ENCODE measurements at places on chromosomes 2 and 18.

GRCh38 chr2:10413991-10414451 lies 34.1 kb downstream of the ODC1 start:
- DNase-seq = no peak

DNA sequence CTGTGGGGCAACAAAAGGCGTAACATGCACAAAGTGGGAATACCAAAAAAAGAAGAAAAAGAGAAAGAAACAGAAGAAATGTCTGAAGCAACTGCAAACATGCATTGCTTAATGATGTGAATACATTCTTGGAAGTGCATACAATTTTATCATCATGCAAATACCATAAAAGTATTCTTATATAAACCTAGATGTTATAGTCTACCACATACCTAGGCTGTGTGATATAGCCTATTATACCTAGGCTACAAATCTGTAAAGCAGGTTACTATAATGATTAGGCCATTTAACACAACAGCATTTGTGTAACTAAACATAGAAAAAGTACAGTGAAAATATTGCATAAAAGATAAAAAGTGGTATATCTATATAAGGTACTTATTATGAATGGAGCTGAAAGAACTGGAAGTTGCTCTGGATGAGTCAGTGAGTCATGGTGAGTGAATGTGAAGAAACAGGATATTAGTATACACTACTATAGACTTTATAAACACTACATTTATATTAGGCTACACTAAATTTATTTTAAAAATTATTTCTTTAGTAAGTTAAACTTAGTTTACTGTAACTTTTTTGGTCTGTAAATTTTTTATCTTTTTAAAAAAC lies 319.4 kb upstream of the KCNH7 start:
- no peak for DNase-seq

- no peak for DNase-seq
Measured at GRCh38 chr2:118442046-118442445, 353.8 kb downstream of the INSIG2 start.

GRCh38 chr18:45850021-45850420 lies 24.5 kb downstream of the SIGLEC15 start:
- no peak for DNase-seq

GRCh38 chr2:176854878-176855277 lies 357.7 kb upstream of the HNRNPA3 start:
- no peak for DNase-seq

DNA sequence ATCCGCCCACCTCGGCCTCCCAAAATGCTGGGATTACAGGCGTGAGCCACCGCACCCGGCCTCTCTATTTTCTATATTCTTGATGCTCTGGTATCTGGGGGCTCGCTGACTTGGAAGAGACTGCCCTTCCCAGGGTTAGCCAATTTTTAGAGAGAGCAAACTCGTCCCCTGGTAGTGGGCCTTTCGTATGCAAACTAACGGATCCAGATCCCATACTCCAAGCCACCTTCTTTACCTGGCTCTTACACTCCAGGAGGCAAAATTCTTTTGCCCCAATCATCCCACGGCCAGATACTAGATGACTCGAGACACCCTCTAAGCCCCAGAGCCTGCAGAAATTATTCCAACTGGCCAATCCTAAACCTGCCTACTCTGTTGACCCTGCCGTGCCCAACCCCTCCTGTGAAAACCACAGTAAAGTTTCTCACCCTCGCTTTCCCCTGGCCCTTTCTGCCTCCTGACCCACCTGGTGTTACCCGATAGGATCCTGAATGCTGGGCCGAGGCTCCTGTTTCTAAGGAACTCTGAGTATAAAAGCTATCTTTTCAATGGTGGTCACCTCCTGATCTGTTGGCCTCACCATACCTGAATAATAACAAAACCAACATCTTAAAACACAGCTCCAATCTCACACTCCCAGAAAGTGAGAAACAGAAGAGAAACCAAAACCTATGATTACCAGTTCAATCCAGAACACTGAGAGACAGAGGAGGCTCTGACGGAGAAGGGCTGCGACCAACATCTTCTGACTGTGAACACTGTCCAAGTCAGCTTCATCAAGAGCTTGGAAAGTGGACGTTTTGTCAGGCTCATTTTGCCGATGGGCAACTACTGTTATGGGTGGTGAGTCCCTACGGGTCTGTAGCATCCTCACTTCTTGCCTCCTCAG lies 57.6 kb upstream of the ZNF532 start:
- no peak for DNase-seq

- DNase-seq = no peak
Measured at GRCh38 chr18:49613141-49613640, 51.3 kb downstream of the LIPG start.

DNA sequence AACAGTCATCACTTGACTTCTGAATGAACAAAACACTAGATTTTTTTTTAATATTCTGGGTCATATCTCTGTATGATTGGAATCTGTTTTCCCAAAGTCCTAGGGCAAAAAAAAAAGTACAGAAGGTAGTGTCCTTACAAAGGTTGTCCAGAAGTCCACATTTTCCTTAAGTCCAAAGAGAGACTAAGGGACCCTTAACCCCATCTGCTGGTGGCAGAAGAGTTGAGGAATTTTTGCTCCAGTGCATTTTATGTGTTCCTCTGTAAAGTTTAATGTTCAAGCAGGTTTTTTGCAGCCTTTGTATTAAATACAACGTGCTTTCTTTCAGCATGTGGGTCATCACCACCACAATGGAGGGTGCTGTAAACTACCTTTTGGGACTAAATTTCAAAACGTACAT lies 215.9 kb downstream of the SP3 start:
- DNase-seq = peak; percentile 46

- no peak for DNase-seq
Measured at GRCh38 chr2:71950256-71951082, 197.2 kb downstream of the CYP26B1 start.

GRCh38 chr2:10467401-10467800 lies 19.3 kb upstream of the ODC1 start:
- DNase-seq = no peak

- no peak for DNase-seq
Measured at GRCh38 chr2:207251022-207251421, 85.3 kb upstream of the KLF7 start.

- DNase-seq = no peak
Measured at GRCh38 chr2:171178993-171179392, 18.3 kb upstream of the TLK1 start.

DNA sequence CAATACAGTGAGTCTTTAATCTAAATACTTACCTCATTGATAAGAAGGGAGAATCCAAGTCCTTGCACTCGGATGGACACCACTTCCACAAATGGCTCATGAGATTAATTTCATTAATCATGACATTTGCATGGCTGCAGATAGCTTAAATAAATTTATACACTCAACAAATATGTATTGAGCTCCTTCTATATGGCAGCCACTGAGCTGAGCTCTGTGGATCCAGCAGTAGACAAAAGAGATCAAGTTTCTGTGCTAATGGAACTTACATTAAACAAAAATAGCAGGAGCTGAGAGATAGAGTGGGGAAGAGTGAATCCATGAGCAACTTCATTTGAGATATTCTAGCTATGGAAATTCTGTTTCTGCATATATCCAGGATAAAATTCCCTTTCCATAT lies 44.4 kb downstream of the RAB27B start:
- no peak for DNase-seq

DNA sequence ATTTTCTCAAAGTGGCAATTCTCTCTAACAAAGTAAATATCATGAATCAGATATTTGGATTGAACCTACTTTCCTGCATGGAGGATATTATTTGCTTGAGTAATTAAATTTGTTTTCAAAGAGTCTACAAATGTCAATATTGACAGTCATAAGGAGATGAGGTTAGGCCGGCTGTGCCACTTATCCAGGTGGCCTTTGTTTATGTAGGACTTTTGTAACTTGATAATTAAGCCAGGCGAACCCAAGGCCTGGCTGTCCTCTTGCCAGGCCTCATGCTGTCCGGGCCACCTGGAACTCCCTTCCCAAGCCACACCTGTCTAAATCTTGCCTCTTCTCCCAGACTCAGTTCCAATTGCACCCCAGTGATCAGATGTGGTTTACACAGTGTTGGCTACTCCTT lies 255.2 kb downstream of the ACKR3 start:
- DNase-seq = no peak

GRCh38 chr2:179953359-179953758 lies 53.7 kb downstream of the CWC22 start:
- no peak for DNase-seq

DNA sequence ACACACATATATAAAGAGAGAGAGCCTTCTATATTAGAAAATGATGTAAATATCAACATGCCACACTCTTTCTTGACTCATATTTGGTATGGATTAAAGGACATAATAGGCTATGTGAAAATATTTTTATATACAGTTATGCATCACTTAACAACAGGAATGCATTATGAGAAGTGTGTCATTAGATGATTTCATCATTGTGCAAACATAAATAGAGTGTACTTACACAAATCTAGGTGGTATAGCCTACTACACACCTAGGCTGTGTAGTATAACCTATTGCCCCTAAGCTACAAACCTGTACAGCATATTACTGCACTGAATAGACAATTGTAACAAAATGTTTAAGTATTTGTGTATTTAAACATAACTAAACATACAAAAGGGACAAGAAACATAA lies 354.8 kb upstream of the CNTNAP5 start:
- DNase-seq = no peak

- no peak for DNase-seq
Measured at GRCh38 chr2:62923242-62923641, 127.4 kb upstream of the OTX1 start.

- no peak for DNase-seq
Measured at GRCh38 chr18:33987206-33987605, 237.5 kb downstream of the NOL4 start.

DNA sequence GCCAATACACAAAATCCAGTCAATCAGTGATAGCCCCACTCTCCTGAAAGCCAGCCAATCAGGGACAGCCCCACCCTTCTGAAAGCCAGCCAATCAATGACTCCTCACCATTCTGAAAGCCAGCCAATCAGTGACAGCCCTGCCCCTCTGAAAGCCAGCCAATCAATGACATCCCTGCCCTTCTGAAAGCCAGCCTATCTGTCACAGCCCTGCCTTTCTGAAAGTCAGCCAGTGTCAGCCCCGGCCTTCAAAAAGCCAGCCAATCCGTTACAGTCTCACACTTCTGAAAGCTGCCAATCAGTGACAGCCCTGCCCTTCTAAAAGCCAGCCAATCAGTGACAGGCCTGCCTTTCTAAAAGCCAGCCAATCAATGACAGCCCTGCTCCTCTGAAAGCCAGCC lies 95.9 kb upstream of the HDAC4 start:
- DNase-seq = no peak

- DNase-seq = no peak
Measured at GRCh38 chr2:19744456-19745199, 157.2 kb downstream of the TTC32 start.

GRCh38 chr2:118987886-118988285 lies 45.9 kb downstream of the MARCO start:
- no peak for DNase-seq

GRCh38 chr2:239649309-239649708 lies 248.5 kb upstream of the HDAC4 start:
- no peak for DNase-seq

- DNase-seq = no peak
Measured at GRCh38 chr18:58005011-58005410, 39.0 kb upstream of the NEDD4L start.

GRCh38 chr2:103873716-103874351 lies 980.1 kb upstream of the POU3F3 start:
- no peak for DNase-seq

DNA sequence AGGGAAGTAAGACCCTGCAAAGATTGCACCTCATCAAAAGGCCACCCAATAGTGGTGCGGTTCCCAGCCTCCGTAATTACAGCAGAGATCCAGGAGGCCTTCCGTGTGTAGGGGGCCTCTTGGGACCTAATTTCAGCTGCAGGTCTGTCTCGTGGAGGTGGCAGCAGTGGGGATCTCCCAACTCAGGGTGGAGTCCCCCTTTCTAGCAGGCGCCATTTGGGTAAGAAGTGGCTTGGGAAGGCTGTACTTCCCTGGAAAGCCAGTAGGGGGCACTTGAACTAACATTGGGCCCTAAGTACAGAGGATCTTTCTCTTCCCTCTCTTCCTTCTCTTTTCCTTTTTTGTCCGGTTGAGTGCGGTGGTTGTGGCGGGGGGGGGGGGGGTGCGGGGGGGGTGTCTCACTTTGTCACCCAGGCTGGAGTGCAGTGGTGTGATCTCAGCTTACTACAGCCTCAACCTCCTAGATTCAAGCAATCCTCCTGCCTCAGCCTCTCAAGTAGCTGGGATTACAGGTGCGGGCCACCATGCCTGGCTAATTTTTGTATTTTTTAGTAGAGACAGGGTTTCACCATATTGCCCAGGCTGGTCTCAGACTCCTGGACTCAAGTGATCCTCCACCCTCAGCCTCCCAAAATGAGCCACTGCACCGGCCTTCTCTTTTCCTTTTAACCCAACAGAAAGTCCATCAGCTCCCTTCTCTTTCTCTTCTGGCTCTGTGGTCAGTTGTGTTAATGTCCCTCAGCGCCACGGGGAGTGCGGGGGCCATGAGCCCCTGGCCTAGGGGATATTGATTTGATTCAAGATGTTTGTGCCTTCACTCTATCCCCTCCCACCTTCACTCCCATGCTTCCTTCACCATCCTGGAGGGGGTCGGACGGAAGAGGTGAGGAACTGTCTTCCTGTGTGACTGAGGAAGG lies 32.0 kb downstream of the CENPO start:
- no peak for DNase-seq

DNA sequence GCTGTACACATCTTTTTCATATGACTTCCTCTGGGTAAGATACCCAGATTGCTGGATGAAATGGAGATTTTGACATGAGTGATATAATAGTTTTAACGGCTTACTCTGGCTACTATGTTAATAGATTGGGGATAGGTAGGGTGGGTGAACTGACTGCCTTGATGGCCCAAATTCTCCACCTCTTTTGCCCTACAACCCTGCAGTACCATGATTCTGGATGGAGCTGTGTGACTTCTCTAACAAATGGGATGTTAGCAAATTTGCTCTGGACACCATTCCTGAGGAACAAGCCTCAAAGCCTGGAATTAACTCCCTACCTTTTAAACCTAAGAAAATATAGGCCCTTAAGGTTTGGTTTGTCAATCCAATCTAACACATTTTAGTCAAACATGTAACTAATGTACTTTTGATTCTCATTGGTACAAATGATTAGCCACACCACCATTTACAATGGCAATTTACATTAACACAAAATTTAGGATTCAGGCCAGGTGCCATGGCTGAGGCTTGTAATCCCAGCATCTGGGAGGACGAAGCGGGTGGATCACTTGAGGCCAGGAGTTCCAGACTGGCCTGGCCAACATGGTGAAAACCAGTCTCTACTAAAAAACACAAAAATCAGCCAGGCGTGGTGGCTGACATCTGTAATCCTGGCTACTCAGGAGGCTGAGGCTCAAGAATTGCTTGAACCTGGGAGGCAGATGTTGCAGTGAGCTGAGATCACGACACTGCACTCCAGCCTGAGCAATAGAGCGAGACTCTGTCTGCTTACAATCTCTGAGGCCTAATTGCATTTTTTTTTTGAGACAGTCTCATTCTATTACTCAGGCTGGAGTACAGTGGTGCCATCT lies 12.8 kb downstream of the CLK1 start:
- DNase-seq = no peak
